CD4-positive, CD25-positive, alpha-beta regulatory T cell (primary cell): ENCODE measurements at places on chromosomes 2 and 18. TPM values are rescaled to one million over a fixed set of nuclear protein-coding genes. Genes with fewer than 3 reads are reported as not detected.

Gene CHRND
- total RNA-seq, result not detected

Gene RAX
- not detected for total RNA-seq

Gene ALPP
- total RNA-seq, result not detected

- no peak overlapping the region for H3K27ac ChIP-seq
- no peaks in the 10 kb centered on the region for H3K36me3 ChIP-seq
- no peaks in the 10 kb centered on the region for H3K27me3 ChIP-seq
- no peak overlapping the region for H3K4me3 ChIP-seq
- DNase-seq, result no peak
- no peaks in the 10 kb centered on the region for H3K4me1 ChIP-seq
Observed at GRCh38 chr2:238133499-238134392, 4.7 kb upstream of the KLHL30 start.

- H3K27ac ChIP-seq, result no peak overlapping the region
- H3K4me3 ChIP-seq, result no peak overlapping the region
- H3K27me3 ChIP-seq, result no peaks in the 10 kb centered on the region
- DNase-seq, result no peak
- H3K4me1 ChIP-seq, result no peaks in the 10 kb centered on the region
- H3K36me3 ChIP-seq, result no peaks in the 10 kb centered on the region
Observed at GRCh38 chr2:6510532-6510931, 355.2 kb downstream of the CMPK2 start.

DNA sequence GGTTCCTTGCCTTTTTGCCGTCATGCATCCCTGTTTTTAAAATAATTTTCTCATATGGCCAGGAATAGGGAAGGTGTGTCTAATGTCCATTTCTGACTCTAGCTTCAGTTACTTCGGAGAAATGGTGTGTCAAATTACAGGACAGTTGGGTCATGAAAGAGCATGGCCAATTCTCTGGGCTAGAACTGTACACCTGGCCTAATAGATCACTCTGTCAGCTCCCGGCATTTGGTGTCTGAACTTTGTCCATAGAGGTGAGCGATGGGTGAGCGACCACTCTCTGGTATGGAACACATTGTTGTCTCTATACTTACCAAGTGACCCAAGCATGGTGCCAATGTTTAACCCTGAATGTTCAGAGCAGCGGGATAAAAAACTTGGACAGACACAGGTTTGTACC is 38.3 kb upstream of the ASB18 start:
- H3K4me3 ChIP-seq, result no peak overlapping the region
- no peaks in the 10 kb centered on the region for H3K36me3 ChIP-seq
- H3K4me1 ChIP-seq, result no peaks in the 10 kb centered on the region
- DNase-seq, result no peak
- no peaks in the 10 kb centered on the region for H3K27me3 ChIP-seq

GRCh38 chr2:176558574-176559140 is 289.4 kb downstream of the MTX2 start:
- no peaks in the 10 kb centered on the region for H3K36me3 ChIP-seq
- DNase-seq, result no peak
- H3K4me1 ChIP-seq, result peaks cover 6% of the 10 kb centered on the region
- H3K27me3 ChIP-seq, result peaks cover 9% of the 10 kb centered on the region
- H3K27ac ChIP-seq, result no peak overlapping the region
